ENCODE measurements at places on chromosomes 11 and 22.

- DNase-seq = no peak
Measured at GRCh38 chr11:24005202-24005876, 491.5 kb upstream of the LUZP2 start.

- DNase-seq = peak; percentile 84
Measured at GRCh38 chr22:41532908-41533825, 11.1 kb downstream of the POLR3H start.

GRCh38 chr11:2741377-2742131, 41.8 kb upstream of the KCNQ1OT1 start:
- no peak for DNase-seq

DNA sequence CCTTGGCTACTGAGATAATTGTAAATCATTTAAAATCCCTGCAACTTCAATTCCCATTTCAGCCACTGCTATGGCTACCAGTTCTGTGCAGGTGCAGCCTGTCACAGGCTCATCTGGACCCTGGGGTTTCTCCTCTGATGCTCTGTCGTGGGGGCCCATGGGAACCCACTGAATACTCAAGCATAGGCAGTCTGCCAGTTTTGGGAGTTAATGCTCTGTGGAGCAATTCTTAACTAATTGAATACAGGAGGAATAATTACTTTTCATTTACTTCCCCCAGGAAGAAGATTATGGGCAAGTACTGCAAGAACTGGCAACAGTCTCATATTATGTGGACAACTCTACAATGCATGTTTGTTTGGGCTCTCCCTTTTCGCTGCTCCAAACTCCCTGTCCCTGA, 25.9 kb downstream of the OR51E2 start:
- DNase-seq = no peak

DNA sequence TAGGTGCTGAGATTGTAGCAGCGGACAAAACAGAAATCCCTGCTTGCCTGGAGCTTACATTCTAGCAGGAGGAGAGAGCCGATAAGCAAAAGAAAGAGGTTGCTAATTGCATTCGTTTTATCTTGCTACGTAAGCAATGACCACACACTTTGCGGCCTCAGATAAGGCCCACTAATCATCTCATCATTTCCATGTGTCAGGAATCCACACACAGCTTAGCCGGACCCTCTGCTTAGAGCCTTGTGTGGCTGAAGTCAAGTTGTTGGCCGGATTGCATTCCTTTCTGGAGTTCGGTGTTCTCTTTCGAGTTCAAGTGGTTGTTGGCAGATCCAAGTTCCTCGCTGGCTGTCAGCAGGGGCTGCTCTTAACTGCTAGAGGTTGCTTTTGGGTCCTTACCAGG, 101.6 kb downstream of the CHST1 start:
- DNase-seq = no peak

- DNase-seq = no peak
Measured at GRCh38 chr22:29758068-29758622, 8.7 kb downstream of the ZMAT5 start.

DNA sequence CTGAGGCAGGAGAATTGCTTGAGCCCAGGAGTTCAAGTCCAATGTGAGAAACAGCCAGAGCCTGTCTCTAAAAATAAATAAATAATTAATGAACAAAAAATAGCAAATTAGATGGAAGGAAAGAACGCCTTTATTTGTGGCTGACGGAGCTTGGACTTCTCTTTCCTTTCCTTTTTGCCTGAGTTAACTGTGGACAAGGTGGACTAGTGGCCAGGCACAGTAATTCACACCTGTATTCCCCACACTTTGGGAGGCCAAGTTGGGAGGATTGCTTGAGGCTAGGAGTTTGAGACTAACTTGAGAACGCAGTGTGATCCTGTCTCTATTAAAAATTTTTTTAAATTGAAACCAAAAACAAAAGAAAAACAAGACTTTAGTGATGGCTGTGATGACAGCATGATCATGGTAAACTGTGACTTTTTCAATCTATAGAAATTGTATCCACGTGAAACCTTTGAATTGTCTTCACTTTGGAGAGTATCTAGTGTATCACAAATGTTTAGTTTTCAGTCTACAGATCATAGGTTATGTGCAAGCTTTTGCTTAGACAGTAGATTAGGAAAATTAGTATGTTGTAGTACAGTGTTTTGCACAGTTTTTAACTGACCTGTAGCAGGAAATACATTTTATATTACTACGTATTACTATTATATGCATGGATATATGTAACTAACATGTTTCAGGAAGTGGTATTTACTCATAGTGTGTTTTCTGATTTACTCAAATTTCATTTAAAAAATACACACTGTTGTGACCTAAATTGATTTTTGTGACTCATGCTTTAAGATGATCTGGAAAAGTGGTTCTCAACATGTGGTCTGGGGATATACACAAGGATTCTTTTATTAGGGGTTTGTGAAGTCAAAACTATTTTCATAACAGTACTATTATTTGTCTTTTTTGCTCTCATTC, 42.1 kb downstream of the KDM2A start:
- no peak for DNase-seq

GRCh38 chr22:41028841-41029240, 63.6 kb upstream of the EP300 start:
- no peak for DNase-seq

- DNase-seq = no peak
Measured at GRCh38 chr22:44965171-44965570, 44.6 kb downstream of the PHF21B start.

- DNase-seq = no peak
Measured at GRCh38 chr11:47394050-47394321, 14.4 kb upstream of the SLC39A13 start.

DNA sequence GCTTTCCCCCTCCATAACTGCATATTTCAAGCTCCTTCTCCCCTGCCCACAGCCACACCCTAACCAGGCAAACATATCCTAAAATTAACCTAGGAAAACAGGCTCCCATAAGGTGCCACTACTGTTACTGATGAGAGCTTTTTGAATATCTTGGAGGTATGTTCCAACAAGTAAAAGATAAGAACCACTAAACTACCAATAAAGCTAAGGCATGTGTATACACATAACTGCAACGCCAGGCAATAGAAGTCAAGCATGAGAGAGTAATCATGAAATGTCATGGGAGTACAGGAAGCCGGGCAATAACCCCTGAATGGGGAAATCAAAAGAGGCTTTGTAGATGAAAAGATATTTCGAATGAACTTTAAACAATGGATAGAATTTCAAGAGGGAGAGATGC, 9.3 kb downstream of the MMP13 start:
- no peak for DNase-seq

GRCh38 chr11:12745787-12746186, 71.6 kb downstream of the TEAD1 start:
- DNase-seq = no peak

GRCh38 chr11:35554491-35555437, 29.3 kb upstream of the PAMR1 start:
- no peak for DNase-seq

DNA sequence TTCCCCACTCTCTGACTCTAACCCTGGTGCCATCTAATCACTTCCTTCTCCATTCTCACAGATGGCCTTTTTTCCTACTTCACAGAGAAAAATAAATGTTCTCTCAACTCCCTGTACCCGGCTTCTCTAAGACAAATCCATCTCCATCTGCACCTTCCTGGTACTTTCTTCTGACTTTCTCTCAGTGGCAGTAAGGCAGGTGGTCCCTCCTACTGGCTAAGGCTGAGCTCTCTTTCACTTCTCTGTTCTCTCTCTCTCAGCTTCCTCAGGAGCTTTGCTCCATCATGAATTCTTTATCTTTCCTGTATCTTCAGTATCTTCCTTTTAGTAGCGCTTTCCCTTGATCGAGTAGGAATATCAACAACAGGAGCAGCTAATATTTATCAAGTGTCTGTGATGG, 421.6 kb downstream of the TMEM135 start:
- DNase-seq = no peak

All from hematopoietic multipotent progenitor cell treated with erythropoietin and hydrocortisone succinate and interleukin-3 and kit ligand, for 17 days (in vitro differentiated cells).